ENCODE measurements at places on chromosomes 16 and 17.
A peak's percentile ranks its signal among the peaks of the same experiment; 100 is the strongest.

GRCh38 chr17:80031691-80032430 is 3.8 kb downstream of the TBC1D16 start:
- no peak for DNase-seq

DNA sequence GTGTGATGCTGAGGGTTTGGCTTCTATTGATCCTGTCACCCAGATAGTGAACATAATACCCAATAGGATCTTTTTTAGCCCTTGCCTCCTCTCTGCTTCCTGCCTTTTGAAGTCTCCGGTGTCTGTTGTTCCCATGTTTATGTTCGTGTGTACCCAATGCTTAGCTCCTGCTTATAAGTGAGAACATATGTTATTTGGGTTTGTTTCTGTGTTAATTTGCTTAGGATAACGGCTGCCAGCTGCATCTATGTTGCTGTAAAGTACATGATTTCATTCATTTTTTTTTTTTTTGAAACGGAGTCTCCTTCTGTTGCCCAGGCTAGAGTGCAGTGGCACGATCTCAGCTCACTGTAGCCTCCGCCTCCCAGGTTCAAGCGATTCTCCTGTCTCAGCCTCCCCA is 23.0 kb downstream of the DUS2 start:
- no peak for DNase-seq

GRCh38 chr16:57403965-57404817 is at the start of gene CCL17:
CCL17 (plus strand) TSS chr16:57404767; CDS start chr16:57413933, 9,166 bp downstream.
- peak; percentile 52 for DNase-seq

DNA sequence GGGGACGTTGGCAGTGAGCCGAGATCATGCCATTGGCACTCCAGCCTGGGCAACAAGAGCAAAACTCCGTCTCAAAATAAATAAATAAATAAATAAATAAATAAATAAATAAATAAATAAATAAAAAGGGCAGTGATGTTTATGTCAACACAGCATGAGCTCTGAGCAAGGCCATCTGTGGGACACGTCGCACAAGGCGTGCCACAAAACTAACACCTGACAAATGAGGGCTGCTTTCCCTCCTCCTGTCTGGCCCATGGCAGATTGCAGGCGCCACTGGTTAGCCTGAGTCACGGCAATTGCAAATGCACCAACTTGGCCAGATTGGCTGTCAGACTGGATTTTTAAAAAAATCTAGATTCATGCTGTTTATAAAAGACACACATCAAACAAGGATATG is 25.9 kb upstream of the SPNS3 start:
- no peak for DNase-seq

DNA sequence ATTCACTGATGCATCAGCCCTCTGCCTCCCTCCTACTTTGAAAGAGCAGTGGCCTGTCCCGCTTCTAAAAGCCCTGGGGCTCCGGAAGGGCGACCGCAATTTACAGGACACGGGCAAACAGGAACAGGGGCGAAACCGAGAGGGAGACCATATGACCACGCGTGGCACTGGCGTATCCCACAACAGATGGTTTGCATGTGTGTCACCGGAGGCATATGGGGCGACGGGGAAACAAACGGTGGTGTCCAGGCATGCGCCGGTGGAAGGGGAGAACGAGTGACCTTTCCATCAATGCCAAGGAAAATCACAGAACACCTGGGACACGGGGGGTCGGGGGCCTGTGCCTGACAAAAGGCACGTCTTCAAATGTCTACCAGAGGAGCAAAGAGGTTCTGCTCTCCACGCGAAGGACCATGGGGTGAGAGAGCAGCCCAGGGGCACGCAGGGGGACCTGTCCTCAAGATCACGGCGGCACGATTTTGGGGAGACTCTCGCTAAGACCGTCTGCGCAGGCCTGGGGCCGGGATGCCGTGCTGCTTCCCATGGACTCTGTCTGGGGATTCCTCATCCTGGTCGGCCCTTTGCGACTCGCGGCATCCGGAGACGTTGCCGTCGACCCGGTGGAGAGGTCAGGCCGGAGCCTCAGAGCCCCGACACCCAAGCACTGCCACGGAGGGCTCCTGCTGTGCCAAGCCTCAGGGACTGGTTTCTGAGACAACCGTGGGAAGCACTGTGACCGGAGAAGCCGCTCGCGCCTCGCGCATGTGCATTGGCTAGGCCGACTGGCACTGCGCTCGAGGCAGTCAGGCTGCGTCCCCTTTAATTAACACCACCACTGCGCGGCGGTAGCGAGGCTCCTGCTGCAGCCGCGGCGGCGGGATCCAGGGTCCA is 12.8 kb upstream of the KCNJ18 start:
- DNase-seq, result no peak

DNA sequence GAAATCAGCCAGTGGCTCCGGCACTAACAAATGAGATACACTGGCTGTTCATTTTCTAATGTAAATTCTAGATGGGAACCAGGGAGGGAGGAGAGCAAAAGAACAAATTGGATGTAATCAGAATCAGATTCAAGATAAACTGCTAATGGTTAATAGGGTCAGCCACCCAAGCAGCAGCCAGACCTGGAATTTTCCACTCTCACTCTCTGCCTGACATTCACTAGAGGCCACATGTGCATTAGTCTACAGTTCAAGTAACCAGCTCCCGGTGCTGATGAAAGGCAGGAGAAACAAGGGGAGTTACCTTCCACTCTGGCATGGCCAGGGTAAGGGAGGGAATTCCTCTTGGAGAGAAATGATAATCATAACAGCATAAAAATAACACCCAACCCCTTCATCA is 597.7 kb downstream of the TOX3 start:
- no peak for DNase-seq

- no peak for DNase-seq
Measured at GRCh38 chr16:68369697-68370580, 59.1 kb downstream of the PRMT7 start.

DNA sequence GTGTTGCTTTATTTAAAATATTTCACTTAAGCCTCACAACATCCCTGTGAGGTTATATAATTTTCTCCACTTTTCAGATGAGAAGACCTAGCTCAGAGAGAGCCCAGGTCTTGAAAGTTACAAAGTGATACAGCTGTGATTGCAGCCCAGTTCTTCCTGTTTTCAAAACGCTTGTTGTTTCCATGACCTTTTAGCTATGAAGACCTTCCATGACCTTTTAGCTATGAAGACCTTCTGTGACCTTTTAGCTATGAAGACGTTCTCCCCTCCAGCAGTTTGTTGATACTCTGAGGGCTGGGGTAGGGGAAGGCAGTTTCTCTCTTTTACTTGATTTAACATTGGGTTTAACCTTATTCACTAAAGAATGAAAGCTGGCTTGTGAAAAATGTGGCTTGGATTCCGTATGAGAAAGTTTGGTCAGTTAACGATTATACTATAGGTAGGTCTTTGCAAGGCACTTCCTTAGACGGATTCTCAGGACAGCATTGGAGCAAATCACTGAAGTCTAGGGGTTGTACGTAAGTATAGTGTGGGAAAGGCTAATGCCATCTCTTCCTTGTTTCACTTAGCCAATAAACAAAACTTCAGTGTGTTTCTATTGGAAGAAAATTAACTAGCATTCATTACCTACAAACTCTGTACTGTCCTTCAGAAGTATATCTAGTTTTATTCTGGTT is 20.7 kb downstream of the PHKB start:
- no peak for DNase-seq

DNA sequence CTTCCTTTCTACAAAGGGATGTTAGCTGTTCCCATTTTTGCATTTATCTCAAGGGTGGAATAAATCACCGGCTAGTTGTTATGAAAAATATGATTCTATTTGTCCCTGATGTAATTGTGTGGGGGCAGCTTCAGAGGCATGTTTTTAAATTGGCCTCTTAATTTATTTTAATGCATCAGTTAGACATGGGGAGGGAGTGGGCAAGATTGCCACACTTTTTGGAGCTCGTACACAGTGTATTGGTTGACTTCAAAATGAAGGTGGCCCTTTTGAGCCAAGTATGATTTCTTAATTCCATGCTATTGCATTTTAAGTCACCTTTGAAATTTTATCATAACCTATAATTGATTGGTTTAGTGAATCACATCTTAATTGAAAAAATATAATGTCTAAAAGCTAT is 223.7 kb downstream of the CDH11 start:
- DNase-seq, result no peak

DNA sequence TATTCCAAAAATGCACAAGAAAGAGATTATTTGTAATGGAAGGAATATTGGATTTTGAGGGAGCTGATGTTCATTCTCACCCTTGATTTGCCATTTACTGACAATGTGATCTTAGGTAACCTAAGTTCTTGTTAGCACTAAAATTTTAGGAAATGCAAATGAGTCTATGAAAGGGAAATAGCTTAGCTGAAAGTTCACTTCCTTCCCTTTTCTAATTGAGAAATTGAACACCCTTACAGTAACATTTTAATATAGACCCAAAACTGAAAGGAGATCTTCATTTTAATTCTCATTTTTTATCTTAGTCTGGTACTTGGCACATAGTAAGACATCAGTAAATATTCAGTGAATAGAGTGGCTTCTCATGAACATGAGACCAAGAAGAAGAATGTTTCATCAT is 10.9 kb upstream of the WSB1 start:
- DNase-seq, result no peak

- no peak for DNase-seq
Measured at GRCh38 chr17:43974382-43975266, 20.9 kb upstream of the PYY start.

DNA sequence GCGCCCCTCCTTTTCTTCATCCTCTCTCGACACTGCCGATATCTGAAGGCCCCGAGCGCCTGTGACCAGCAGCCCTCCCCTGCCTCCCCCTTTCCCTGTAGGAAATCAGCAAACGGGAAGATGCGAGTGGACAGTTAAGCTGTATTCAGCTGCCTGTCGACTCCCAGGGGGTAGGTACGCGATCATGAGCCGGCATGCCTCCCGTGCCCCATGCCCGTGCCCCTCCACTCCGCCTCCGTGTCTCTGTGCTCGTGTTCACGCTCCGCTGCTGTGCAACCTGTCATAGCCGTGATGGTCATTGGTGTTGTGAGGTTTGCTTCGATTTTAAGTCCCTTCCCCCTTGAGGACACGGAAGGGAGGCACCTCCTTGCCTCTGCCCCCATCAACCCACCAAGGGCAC is 34.4 kb downstream of the CACNA1G start:
- no peak for DNase-seq

DNA sequence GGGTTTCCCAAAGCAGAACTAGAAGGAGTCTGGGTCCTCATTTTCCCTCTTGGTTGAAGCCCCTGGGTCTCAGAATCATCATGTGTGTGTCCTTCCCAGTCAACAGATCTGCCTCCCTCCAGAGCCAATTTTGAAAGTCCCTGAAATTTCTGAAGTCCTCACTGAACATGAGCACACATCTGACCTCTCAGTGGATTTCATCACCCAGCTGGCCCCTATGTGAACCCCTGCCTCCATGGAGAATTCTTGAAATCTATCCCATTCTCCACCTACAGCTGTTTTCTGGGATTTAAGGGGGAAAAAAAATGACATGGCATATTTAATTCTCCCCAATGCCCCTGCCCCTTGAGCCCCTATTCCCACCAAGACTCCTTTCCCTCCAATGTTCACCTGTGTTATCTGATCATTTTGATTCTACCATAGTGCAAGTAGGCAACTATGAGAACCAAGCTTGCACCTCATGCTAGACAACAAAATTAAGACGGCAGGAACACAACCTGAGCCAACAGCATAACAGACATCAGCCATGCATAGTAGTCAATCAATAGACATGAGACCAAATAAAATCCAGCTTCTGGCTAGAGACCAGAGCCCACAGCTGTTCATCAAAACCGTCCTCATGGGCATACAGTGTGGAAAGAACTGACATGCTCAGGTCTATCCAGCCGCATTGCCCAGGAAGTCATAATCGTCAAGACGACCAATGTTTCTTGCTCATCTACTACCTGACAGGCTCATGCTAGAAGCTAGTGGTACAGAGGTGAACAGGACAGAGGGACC is 14.9 kb downstream of the SOX9 start:
- no peak for DNase-seq

GRCh38 chr17:62663304-62663703 is 35.8 kb downstream of the MRC2 start:
- DNase-seq, result no peak

DNA sequence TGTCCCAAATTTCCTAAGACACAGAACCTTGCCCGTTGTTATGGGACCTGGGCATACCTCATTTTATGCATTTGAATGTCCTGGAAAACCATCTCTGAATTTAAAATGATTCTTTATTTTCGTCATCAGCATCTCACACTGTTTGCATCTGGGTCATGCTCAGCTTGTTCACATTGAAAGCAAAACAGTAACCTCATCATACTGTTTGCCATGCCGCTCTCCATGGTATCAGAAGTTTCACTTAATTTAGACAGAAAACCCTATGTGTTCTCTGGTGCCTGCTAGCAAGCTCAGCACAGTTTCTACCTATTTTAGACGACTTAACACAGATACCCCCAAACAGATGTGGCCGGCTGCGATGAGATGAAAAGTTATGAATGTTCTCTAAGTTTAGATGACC is 292.1 kb downstream of the SNX29 start:
- DNase-seq, result no peak

- no peak for DNase-seq
Measured at GRCh38 chr16:86314402-86315025, 195.8 kb upstream of the FOXF1 start.

DNA sequence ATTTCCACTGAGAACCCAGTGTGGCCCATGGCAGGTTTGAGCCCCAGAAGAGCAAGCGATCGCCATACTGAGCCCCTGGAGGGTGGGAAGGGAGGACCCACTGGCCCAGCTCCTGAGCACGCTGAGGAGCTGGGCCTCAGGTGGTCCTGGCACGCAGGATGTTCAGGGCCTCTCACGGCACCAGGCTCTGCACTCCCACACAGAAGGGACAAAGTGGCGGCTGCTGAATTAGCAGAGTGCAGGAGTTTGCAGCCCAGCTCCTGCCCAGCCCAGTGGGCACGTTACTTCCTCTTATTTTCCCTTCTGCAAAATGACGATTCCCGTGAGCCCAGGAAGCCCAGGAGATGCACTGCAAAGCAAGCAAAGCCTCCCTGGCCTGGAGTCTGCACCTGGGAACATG is 42.3 kb upstream of the MTSS2 start:
- DNase-seq, result no peak

DNA sequence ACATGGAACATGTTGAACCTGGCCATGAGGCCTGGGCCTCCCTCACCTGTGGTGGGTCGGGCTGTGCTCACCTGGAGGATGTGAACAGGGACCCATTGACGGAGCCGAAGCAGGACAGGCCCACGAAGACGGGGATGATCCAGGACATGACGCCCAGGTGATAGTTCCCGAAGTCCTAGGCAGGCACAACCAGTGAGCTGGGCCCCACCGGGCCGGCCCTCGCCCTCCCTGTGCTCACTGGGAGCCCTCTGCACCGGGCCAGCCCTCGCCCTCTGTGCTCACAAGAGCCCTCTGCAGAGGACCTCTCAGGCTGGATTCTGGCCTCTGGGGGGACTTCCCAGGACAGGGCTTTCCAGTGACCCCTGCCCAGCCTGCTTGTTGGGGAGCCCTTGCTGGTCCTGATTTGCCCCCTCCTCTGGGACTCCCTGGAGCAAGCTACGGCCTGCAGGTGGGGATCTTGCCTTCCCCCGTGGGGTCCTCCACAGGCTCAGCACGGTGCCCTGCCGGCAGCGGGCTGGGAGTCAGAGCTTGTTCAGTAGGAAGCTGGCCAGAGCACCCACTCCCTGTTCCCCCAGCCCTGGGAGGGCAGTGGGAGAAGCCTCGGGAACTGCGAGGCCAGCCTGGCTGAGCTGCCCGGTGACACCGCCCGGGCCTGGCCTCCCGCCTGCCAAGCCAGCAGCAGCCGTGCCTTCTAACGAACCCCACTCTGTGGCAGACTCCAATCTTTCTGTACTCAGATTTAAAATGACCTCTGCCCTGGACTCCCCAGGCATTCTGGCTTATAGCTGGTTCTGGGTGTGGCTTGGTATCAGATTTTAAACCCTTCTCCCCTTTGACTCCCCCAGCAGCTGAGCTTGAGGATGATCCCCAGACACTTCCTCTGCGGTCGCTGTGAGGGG is 30.4 kb downstream of the SLC7A5 start:
- no peak for DNase-seq

- no peak for DNase-seq
Measured at GRCh38 chr16:85360323-85361277, 248.3 kb upstream of the CIBAR2 start.
